ENCODE measurements at places on chromosomes 2 and 18.

GRCh38 chr18:55232506-55232905 lies 273.2 kb upstream of the CCDC68 start:
- DNase-seq: no peak

GRCh38 chr2:182103526-182103925 lies 117.9 kb downstream of the PPP1R1C start:
- DNase-seq: no peak

DNA sequence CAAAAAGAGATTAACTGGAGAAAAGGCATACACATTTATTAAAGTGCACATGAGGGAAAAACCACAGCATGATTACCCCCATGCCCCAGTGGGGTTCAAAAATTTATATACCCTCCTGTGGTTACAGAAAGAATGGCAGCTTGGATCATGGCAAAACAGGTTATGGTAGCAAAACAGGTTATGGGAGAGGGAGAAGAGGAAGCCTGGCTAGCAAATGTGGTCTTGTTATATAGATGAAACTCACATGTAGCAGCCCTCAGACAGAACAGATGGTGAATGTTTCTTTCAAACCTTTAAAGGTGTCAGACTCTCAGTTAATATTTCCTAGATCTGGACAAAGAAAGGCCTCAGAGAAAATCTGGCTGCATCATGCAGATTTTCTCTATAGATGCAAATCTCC lies 178.2 kb upstream of the ZC3H15 start:
- no peak for DNase-seq

GRCh38 chr18:47899107-47899840 lies 31.2 kb downstream of the SMAD2 start:
- DNase-seq: no peak

DNA sequence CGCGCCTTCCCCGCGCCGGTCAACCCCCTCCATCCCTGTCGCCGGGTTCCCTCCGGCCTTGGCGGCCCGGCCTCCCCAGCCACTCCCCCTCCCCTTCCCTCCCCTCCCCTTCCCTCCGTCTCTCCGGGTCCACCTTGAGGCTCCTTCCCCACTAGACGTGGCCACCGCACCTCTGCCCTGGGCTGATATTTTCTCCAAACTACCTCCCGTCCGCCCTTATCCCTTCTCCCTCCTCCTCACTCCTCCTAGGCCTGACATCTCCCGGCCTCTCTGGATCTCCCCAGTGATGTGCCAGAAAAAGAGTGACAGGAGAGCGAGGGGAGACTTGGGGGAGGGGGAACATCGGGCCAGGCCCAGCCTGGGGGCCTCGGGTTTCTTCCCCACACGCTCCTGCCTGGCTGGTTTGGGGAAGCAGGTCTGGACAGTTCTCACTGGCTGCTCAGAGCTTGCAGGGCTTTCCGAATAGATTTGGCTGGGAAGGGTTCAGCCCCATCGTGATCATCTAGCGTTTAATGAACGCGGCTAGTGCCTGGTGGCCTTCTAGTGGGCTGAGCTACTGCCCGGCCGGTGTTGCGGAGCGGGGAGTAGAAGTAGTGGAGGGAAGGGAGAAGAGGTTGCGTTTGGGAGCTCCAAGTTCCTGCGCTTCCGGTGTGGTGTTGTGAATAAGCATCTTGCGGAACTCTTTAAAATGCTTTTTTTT lies 641 bp downstream of the MAPRE3 start:
- DNase-seq: no peak

GRCh38 chr2:140496714-140497113 lies 1634.1 kb downstream of the LRP1B start:
- DNase-seq: no peak

GRCh38 chr18:55794288-55795052 lies 206.5 kb upstream of the TCF4 start:
- no peak for DNase-seq

DNA sequence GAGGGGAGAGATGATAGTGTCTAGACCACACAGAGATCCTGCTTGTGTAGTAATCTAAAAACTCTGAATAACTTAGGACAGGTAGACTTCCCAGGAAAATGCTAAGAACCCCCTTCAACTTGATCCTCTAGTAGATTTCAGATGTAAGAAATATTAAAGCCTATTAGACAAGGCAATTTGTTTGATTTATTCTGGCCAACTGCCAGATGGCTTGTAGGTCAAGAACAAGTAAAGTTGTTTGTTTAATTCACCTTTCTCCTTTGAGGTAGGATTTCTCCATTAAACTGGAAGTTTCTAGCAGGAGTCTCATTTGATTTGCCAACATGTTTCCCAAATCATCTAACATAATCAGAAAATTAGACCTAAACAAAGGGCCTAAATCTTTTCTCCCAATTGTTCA lies 48.6 kb downstream of the SH3RF3 start:
- no peak for DNase-seq

Measured in activated naive CD4-positive, alpha-beta T cell treated with Interleukin-2 at 50 U/mL for 16 hours (primary cell).